ENCODE measurements at places on chromosomes 1 and 21. TPM values are rescaled to one million over a fixed set of nuclear protein-coding genes. Genes with fewer than 3 reads are reported as not detected.

The NPPB gene
- not detected for total RNA-seq

The SLAMF8 gene
- 1.4 TPM for total RNA-seq

The NCAM2 gene
- not detected for total RNA-seq

The TMEM61 gene
- not detected for total RNA-seq

The AIM2 gene
- total RNA-seq: 11.6 TPM

The TCHHL1 gene
- total RNA-seq: not detected

The CHD5 gene
- total RNA-seq: 2.3 TPM

The ANGPTL3 gene
- total RNA-seq: not detected

The ADAMTS5 gene
- total RNA-seq: not detected

The TMCC2 gene
- 8.4 TPM for total RNA-seq

The DRAXIN gene
- 0.10 TPM for total RNA-seq

The LMX1A gene
- total RNA-seq: not detected

The CD1D gene
- total RNA-seq: not detected

The SFT2D2 gene
- total RNA-seq: 86.4 TPM

The RBM8A gene
- total RNA-seq: 197 TPM

The SELENON gene
- 8.2 TPM for total RNA-seq

The PRKAA2 gene
- total RNA-seq: not detected

The OR2L2 gene
- total RNA-seq: 0.07 TPM

The KCNE2 gene
- total RNA-seq: not detected

The CLCA1 gene
- not detected for total RNA-seq

The MIXL1 gene
- not detected for total RNA-seq

The BSND gene
- not detected for total RNA-seq

The ATP1A4 gene
- not detected for total RNA-seq

The PTCH2 gene
- 0.98 TPM for total RNA-seq

The TNFAIP8L2 gene
- total RNA-seq: 37.2 TPM

The HAO2 gene
- not detected for total RNA-seq

The ZNF648 gene
- not detected for total RNA-seq

The GBP3 gene
- 42.1 TPM for total RNA-seq

The C1orf116 gene
- not detected for total RNA-seq

The RGS1 gene
- 27.3 TPM for total RNA-seq

The GJC2 gene
- total RNA-seq: 1.0 TPM
